NCI-H748 treated with DMSO at 0.1 percent for 48 hours (cell line): ENCODE measurements at places on chromosomes 2 and 18.

GRCh38 chr2:80454628-80455027 lies 150.1 kb upstream of the LRRTM1 start:
- DNase-seq, result no peak

- no peak for DNase-seq
Observed at GRCh38 chr2:68716604-68717304, 17.9 kb upstream of the ARHGAP25 start.

- DNase-seq, result no peak
Observed at GRCh38 chr2:174776223-174776622, 12.0 kb upstream of the CHRNA1 start.

DNA sequence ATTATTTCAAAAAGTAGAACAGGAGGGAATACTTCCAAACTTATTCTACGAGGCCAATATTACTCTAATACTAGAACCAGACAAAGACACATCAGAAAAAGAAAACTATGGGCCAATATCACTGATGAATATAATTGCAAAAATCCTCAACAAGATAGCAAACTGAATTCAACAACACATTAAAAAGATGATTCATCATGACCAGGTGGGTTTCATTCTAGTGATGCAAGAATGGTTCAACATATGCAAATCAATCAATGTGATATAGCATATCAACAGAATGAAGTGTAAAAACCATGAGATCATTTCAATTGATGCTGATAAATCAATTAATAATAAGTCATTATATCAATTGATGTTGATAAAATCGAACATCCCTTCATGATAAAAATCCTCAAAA lies 22.4 kb upstream of the EML6 start:
- no peak for DNase-seq

DNA sequence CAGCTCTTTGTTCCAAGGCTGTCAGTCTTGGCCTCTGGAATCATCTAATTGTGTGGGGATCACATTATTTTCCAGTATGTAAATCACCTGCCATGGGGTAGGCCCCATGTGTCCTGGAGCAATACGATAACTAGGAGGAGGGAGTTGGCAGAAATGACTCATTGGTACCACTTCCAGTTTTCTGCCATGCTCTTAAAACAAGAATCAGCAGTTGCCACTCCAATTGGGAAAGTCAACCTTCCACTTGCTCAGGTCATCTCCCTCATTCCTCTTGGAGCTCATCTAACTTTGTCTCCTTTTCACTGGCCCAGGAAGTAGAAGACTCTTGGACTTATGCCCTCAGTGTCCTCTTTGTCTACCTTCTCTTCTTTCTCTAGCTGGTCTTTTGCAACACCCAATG lies 487.0 kb downstream of the SLC4A3 start:
- DNase-seq, result no peak

DNA sequence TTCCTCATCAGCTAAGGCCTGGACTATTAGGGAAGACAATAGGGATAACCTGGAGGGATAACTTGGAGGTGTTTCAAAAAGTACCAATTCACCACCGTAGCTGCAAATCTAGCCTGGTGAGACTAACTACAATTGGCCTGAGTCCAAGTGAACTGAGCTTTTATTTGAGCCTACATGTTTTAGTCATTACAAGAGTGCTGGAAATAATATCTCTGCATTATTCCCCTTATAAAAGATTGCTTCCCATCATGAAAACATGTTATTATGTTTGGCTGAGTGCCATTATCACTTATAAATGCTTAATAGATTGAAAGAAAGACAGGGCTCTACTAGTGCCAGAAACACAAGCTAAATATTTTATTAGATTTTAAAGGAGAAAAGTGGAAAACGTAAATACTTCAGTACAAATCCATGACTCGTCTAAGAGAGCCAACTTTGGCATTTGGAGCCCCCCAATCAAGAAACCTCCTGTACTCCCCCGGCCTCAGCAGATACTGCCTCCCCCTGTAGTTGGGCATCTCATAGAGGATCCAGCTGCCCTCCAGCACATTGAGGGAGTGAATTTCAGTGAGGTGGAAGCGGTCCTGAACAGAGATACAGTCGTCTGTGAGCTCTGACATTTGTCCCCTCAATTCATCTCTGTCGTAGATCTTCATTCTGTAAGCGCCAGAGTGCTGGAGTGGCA lies 3.6 kb downstream of the CRYGB start:
- DNase-seq, result peak; percentile 98

GRCh38 chr2:170217778-170218251 lies 39.9 kb downstream of the MYO3B start:
- no peak for DNase-seq

DNA sequence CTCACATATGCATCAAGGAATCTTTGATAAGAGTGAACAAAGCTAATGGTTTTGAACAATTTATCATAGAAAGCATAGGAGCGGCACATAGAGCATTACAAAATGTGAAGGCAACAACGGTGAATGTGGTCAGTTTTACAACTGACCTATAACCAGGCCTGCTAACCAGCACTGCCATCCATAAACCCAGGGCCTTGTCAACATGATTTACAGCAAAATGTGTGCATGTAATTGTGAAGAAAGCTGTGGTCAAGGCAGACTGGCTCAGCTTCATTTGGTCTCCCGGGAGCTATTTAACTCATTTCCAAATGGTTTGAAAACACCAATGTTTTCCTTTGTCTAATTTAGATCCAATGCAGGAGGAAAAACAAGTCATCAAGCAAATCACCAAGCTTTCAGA lies 119.8 kb downstream of the DHRS9 start:
- no peak for DNase-seq

GRCh38 chr2:37553411-37554154 lies 117.9 kb downstream of the CDC42EP3 start:
- no peak for DNase-seq

DNA sequence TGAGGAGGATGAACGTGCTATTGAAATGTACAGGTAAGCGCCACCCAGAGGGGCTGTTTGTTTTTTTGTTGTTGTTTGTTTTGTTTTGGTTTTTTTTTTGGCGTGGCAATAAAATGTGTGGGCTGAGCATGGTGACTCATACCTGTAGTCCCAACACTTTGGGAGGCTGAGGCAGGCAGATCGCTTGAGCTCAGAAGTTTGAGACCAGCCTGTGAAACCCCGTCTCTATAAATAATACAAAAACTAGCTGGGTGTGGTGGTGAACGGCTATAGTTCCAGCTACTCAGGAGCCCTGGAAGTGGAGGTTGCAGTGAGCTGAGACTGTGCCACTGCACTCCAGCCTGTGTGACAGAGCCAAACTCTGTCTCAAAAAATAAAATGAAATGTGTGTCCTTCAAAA lies 6.2 kb downstream of the PDCL3 start:
- no peak for DNase-seq

- no peak for DNase-seq
Observed at GRCh38 chr2:43701111-43701510, 24.9 kb upstream of the C1GALT1C1L start.

DNA sequence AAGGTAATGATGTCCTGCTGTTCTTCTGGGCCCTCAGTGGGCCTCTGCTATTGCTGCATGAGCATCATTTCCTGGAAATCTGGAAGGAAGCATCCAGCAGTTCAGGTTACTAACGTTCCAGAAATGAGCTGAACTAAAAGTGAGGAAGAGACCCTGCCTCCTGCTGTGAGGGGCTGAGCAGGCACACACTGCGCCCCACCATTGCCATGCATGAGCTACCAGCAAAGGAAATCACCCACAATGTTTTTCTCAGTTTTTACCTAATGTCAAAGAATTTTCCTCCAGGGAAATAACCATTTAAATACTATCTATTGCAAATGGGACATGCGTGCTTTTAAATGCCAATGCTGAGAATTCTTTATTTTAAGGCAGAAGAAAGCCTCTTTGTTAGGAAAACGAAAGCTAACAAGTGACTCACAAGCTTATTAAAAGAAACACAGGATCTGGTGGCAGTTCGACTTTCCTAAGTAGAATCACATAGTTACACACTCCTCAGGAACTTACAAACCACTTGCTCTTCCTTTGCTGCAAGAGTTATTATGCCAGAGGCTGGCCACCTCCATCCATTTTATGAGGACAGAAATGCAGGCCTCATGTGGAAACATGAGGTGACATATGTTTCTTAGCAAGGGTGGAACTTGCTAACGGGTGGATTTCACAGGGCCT lies 152.6 kb upstream of the TTC39C start:
- DNase-seq, result no peak

- no peak for DNase-seq
Observed at GRCh38 chr18:61734396-61734795, 158.4 kb downstream of the RNF152 start.

- no peak for DNase-seq
Observed at GRCh38 chr2:31785876-31786275, 205.1 kb upstream of the SRD5A2 start.

DNA sequence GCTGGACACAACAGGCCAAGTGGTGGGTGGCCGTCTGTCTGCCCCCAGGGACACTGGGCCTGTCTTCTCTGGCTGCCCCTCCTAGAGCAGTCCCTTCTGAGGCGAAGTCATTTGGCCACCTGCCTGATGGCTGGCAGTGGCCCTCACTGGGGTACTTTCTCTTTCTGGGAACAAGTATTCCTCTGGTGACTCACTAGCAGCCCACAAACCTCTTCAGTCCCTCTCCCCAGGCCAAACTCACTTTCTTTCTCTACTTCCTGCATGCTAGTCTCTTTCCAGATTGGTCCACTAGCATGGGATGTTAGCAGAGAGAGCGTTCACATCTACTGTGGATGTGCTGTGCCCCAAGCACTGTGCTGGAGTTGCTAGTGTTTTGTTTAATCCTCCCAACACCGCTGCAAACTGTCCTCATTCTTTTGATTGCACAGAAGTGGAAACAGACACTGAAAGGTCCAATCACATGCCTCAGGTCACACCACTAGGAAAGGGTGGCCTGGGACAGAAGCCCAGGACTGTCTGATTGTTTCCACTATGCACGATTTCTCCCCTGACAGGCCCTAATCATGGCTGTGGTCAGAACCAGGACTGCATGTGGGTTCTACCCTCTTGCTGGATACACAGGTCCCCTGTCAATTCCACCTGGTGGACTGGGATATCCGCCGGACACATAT lies 5.2 kb downstream of the DYSF start:
- no peak for DNase-seq

- no peak for DNase-seq
Observed at GRCh38 chr18:959854-960253, 55.2 kb downstream of the ADCYAP1 start.

DNA sequence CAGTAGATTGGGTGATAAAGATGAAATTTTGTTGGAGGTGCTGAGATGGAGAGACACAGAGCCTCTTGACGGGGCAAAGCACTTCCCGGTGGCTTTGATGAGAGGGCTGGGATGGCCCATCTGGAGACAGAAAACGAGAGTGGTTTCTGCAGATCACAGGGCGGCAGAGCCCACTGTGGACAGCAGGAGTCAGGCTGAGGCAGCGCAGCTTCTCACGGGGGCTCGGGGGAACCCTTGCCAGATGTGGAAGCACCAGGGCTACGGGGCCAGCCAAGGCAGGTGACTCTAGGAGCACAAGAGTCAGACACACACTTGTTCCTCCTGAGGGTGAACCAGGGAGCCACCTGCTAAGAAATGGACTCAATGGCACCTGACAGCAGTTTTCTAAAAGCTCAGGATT lies 78.5 kb downstream of the TPO start:
- DNase-seq, result no peak

- no peak for DNase-seq
Observed at GRCh38 chr18:6574631-6575030, 154.9 kb upstream of the ARHGAP28 start.

DNA sequence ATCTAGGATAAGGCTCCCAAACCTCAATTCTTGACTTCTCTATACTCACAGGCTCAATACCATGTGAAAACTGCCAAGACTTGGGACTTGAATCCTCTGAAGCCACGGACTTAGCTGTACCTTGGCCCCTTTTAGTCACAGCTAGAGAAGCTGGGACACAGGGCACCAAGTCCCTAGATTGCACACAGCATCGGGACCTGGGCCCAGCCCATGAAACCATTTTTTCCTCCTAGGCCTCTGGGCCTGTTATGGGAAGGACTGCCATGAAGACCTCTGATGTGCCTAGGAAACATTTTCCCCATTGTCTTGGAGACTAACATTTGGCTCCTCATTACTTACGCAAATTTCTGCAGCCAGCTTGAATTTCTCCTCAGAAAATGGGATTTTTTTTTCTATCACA lies 1011.8 kb upstream of the DDX18 start:
- DNase-seq, result no peak
